PC-9 (cell line): ENCODE measurements at places on chromosomes 6 and 20. TPM values are rescaled to one million over a fixed set of nuclear protein-coding genes. Genes with fewer than 3 reads are reported as not detected.

The FILIP1 gene
- total RNA-seq = 0.15 TPM in 1 of 2 replicates, not detected in the other

The RBBP9 gene
- total RNA-seq = 24.0 and 29.5 TPM in 2 replicates

The SMOC2 gene
- total RNA-seq = not detected in 2 replicates

The CPNE5 gene
- total RNA-seq = 0.37 and 0.40 TPM in 2 replicates

The COL19A1 gene
- total RNA-seq = not detected in 2 replicates

The SPACA1 gene
- not detected in 2 replicates for total RNA-seq

The FLOT1 gene
- total RNA-seq = 225 and 234 TPM in 2 replicates

The FAM209B gene
- total RNA-seq = not detected in 2 replicates

The SNAI1 gene
- total RNA-seq = 2.2 and 3.6 TPM in 2 replicates
